Kidney (tissue), 22 donors: ENCODE measurements at places on chromosomes 11 and 22. TPM values are rescaled to one million over a fixed set of nuclear protein-coding genes. Genes with fewer than 3 reads are reported as not detected.

The PRSS23 gene
- total RNA-seq = 54.6 TPM

The VPS11 gene
- 40.8 TPM for total RNA-seq

The APOBEC3A gene
- 1.2 TPM for total RNA-seq

The PDE3B gene
- 7.4 TPM for total RNA-seq

The THRSP gene
- total RNA-seq = not detected
